ENCODE measurements at places on chromosomes 12 and 14.

- no peak for DNase-seq
Observed at GRCh38 chr14:32400480-32400879, 71.4 kb downstream of the AKAP6 start.

DNA sequence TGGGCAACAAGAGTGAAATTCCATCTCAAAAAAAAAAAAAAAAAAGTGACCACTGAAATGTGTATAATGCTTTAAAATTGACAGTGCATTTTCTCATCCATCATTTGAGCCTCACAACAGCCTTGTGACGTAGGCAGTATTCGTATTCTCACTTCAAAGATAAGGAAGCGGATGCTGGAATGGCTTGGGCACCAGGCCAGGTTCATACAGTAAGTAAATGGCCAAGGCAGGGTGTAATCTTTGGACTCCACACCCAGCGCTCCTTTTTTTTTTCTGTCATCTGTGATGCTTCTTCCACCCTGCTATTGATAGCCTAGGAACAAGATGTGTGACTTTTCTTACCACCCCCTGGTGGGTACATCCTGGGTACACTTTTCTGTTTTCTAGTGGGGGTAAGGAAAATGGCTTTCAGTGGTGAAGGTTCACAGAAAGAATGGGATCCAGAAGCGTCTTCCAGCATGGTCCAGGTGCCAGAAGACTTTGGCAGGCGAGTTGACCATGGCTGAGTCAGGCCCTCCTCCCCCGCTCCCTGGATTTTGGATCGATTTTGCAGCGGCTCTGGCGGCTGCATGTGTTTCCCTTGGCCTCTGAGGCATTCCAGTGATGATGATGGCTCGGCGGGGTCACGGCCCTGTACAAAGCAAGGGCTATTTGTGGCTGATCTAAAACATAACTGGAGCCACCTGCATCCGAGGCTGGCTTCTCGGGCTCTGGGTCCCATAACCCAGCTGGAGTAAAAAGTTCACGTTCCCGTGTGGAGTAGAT is 110.6 kb downstream of the CACNA1C start:
- no peak for DNase-seq

DNA sequence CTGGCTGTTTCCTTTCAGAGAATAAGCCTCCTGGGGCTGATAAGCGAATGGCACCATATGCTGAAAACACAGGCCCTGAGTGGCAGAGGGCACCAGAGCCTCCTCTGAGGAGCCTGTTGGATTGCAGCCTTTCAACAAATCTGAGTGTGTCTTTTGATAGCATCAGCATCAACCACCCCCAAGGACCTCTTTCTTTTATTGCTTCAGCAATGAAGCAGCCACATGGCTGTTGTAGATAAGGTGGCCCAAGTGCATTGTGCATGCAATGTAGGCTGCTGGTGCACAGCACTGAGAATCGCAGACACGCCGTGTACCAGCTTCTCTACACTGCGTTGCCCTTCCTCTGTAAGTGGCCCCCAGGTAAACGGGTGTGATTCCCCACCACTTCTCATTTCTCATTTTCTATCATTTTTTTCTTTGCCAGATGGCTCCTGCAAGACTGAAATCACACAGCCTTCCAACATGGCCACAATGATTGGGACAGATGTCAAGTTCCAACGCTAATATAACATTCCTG is 191.7 kb downstream of the DAD1 start:
- no peak for DNase-seq

DNA sequence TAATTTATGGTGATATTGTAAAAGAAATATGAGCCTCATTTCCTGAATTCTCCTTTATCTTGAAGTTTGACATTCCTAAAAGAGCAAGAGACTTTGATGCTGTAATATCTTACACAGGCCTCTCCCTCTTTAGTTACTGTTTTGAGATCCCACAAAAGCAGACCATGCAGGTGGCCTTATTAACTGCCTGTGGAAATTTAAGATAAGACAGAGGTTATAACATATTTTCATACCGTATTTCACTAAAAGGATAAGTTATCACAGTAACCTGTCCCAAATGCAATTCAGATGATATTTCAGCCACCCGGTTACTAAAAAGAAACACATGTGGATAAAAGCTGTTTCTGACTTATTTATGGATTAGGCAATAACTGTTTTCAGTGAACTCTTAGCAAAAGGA is 150.1 kb downstream of the NAV3 start:
- no peak for DNase-seq

DNA sequence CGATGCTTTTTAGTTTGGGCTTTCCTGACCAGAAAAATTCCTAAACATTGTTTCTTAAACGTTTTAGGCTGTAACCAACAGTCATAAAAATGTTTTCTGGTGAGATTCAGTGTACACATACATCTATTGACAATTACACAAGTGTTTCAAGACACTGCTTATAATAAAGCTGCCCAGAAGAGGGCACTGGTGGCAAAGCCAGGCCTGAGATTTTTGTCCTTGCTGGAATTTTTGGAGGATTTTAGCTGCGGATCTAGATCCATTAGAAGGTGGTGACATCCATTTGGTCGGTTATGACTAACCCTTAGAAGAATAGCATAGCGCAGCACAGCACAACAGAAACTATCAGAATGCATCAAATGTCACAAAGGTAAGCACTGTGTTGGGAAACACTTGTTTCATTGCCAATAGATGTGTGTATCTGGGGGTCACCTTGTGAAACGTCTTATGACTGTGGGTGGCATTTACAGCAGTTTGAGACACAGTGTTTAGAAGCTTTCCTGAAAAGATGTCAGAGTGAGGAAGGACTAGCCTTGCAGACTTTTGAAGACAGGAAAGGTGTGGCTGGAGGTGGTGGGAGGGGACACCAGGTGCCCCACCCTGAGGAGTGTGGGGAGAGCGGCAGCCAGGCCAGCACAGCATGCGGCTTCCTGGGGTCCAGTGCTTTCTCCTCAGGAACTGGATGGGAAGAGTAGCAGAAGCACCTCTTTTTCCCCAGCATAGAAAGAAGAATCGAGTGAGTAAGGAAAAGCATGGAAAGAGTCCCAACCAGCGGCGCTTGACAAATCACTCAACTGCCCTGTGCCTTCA is 54.7 kb upstream of the FKBP4 start:
- DNase-seq, result no peak

- no peak for DNase-seq
Observed at GRCh38 chr12:73678335-73678734, 859.3 kb upstream of the ATXN7L3B start.

DNA sequence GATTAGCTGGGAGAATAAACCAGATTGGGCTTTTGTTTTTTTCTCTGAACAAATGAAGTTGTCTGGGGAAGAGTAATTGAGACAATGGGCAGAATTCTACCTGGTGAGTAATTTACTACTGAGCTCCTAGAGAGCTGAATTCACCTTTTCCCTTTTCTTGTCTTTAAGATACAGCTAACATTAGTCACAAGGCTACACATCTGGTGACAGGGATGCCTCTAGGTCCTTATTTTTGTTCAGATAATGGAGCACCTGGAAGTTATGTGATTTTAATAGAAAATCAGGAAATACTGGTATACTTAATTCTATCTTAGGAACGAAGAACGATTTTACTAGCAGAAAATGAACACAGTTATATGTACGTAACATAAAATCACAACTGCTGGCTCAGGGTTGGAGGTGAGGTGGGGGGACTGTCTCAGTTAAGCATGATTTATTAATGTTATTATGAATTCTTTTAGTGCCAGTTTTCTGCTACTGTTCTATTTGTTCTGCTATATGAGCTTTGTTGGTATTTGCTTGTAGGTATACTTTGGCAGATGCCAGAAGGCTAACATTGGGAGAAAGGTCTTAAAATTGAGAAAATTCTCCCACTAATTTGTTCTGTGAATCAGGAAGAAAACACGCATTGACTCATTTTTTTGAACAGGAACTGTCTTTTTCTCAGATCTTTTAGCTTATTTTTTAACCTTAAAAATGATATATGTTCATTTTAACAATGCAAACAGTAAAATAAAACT is 482.7 kb upstream of the RGS6 start:
- no peak for DNase-seq

DNA sequence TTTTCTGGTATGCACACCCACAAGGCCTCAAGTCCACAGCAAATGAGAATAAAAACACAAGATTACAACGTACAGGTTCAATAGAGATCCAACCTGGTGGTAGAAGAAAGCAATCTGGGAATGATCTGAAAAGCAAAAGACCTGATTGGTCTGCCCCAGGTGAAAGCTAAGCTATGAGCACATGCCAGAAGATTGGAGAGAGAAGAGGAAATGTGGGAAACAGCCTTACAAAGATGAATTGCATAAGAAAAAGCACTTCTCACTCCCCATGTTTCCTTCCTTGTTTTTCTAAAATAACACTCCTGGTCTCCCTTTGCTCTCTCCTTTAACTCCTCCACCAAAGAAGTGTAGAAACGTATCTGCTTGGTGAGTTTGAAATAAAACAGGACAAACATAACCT is 77.3 kb upstream of the ANO6 start:
- no peak for DNase-seq

GRCh38 chr14:23430723-23431085 is 4.8 kb downstream of the MYH7 start:
- DNase-seq, result no peak

- no peak for DNase-seq
Observed at GRCh38 chr12:22276313-22276712, 58.2 kb downstream of the ST8SIA1 start.

GRCh38 chr14:81519200-81520011 is 14.2 kb downstream of the SEL1L start:
- peak; percentile 85 for DNase-seq

- DNase-seq, result peak; percentile 23
Observed at GRCh38 chr12:2779281-2779680, 15.5 kb upstream of the FKBP4 start.

DNA sequence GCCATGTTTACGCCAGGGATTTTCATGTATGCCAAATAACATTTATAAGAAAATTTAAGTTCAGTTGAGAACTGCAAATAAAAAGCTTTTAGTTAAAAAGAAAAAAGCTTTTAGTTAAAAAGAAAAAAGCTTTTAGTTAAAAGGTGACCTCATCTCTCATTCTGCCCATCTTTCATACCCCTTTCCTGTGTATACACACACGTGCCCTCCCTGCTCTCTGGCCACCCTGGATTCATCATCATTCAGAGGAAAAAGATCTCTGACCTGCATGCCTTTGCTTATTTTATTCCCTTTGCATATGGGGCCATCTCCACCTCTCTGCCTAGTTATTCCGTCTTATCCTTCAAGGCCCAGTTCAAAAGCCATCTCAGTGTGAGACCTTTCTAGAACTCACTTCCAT is 38.1 kb upstream of the CDK17 start:
- DNase-seq, result no peak

DNA sequence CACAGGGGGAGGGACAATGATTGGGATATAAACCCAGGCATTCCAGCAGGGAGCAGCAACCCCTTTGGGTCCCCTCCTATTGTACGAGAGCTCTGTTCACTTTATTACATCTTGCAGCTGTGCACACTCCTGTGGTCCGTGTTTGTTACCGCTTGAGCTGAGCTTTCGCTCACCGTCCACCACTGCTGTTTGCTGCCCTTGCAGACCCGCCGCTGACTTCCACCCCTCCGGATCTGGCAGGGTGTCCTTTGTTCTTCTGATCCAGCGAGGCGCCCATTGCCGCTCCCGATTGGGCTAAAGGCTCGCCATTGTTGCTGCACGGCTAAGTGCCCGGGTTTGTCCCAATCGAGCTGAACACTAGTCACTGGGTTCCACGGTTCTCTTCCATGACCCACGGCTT is 64.1 kb downstream of the E2F7 start:
- DNase-seq, result no peak

DNA sequence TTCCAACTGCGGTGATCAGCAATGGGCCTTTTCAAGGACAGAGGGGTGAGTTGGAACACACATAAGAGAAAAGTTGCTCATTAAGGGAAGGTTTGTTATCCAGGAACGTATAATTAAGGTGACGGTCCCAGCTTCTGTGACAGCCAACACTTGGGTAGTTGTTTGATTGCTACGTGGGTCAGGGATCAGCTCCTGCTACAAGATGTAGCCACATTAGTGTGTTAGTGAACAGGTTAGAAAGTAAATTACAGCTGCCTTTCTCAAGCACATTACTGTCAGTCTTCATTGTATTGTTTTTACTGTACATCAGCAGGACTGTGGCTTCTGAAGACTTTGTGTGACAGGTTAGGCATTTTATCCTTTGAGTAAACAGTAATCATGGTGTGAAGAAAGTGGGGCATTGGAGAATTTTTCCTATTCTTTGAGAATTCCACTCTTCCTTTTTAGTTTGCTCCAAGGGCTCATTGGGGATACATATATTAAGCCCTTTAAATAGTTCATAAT is 230.5 kb downstream of the EGLN3 start:
- no peak for DNase-seq
